ENCODE measurements at places on chromosomes 4 and X.
A peak's percentile ranks its signal among the peaks of the same experiment; 100 is the strongest.

DNA sequence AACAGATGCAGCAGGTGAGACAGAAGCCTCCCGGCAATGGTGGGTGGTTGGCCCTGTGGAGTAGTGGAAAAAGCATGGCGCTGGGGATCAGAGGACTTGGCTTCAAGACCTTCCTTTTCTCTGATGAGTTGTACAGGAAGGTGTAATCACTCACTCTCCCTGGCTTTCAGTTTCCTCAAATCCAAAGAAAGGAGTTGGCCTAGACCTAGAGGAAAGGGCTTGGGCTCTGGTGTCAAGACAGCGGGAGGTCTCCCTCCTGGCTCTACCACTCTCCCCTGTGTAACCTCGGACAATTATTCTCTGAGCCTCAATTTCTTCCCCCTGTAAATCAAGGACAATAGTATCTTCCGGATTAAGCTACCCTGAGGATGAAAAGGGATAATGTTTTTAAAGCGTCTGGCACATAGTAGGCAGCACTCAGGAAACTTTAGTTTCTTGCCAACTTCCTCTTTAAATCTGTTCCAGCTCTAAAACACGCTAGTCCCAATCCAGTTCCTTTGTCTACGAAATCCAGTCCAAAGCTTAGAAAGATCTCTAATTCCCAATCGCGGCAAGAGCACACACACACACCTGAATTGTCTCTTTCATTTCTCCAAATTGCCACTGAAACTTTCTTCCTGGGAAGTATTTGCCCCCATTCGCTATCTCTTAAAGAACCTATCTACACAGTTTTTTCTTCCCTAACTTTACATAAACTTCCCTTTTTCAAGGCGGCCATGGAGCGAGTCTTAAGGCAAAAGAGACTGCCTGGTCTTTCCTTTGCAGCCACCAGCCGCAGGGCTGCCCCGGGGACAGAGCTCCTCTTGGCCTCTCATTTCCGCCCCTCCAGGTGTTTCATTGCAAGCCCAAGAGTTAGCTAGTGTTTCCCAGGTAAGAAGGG lies 29.9 kb upstream of the GPC4 start:
- DNase-seq: no peak

GRCh38 chr4:243426-243825 lies 61.8 kb downstream of the ZNF732 start:
- no peak for DNase-seq

- DNase-seq: peak; percentile 82
Observed at GRCh38 chrX:134460005-134460861, at the start of gene HPRT1. HPRT1 (plus strand) TSS chrX:134460165; CDS start chrX:134460312, 147 bp downstream.

DNA sequence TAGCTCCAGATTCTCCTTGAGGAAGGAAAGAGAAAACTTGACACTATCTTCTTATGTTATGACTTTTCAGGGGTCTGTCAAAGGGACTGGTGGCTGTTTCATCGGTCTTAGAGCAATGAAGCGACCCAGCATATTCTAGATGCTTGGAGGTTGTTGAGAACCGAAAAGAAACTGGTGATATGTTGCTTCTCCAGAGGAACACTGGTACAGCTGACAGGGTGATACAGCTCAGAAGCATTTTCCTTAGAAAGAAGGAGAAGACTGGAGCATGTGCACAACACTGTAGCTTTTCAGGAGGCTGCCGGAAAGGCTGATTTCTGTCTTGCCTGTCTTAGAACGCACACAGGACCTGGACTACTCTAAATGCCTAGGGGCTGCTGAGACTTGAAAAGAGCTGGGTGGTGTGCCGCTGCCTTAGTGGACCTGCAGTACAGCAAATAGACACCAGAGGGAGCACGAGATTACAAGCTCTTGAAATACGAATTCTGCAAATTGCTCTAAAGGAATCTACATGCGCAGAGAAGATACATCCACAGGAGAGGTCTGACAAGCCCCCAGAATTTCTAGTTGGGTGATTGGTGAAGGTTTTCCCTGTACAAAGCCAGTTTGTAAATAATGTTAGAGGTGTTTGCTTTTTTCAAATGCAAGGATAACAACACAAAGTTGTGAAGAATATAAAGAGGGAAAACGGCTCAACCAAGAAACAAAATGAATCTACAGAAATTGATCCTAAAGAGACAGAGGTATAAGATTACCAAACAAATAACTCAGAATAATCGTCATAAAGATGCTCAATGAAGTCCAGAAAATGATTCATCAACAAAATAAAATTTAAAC lies 223.1 kb upstream of the DMD start:
- peak; percentile 2 for DNase-seq

- DNase-seq: no peak
Observed at GRCh38 chr4:122879001-122879400, 43.4 kb downstream of the NUDT6 start.

GRCh38 chr4:110193822-110194761 lies 4.3 kb downstream of the ELOVL6 start:
- peak; percentile 89 for DNase-seq

- DNase-seq: no peak
Observed at GRCh38 chr4:86608757-86609375, 14.8 kb downstream of the PTPN13 start.

Measured in CD4-positive, alpha-beta T cell treated with Interleukin-4 for 1 hour (primary cell).